ENCODE measurements at places on chromosomes 7 and 10. TPM values are rescaled to one million over a fixed set of nuclear protein-coding genes. Genes with fewer than 3 reads are reported as not detected.

Gene H2BK1
- total RNA-seq: not detected

Gene EPO
- not detected for total RNA-seq

Gene NXPH1
- total RNA-seq: not detected

Gene GARS1
- total RNA-seq: 313 TPM

Gene RSU1
- 104 TPM for total RNA-seq

Gene LYZL1
- total RNA-seq: not detected

Gene SFRP5
- total RNA-seq: not detected

Gene SMKR1
- not detected for total RNA-seq

Gene RET
- not detected for total RNA-seq

Gene DNAH11
- 0.51 TPM for total RNA-seq

Gene IL2RA
- total RNA-seq: not detected

Gene PHKG1
- total RNA-seq: 0.32 TPM

Gene SMNDC1
- total RNA-seq: 5.1 TPM

Gene RAPGEF5
- 1.0 TPM for total RNA-seq
